ENCODE measurements at places on chromosomes 3 and 15. TPM values are rescaled to one million over a fixed set of nuclear protein-coding genes. Genes with fewer than 3 reads are reported as not detected.

ZDHHC23 gene
- 0.47 TPM for polyA plus RNA-seq

DAPK2 gene
- not detected for polyA plus RNA-seq

MORC1 gene
- polyA plus RNA-seq: not detected

OXTR gene
- not detected for polyA plus RNA-seq

TF gene
- not detected for polyA plus RNA-seq

CCRL2 gene
- 0.34 TPM for polyA plus RNA-seq

SNTN gene
- not detected for polyA plus RNA-seq

HIGD2B gene
- polyA plus RNA-seq: not detected

RTP4 gene
- polyA plus RNA-seq: 13.3 TPM

- DNase-seq: no peak
Observed at GRCh38 chr15:77567202-77567601, 65.5 kb downstream of the LINGO1 start.

DNA sequence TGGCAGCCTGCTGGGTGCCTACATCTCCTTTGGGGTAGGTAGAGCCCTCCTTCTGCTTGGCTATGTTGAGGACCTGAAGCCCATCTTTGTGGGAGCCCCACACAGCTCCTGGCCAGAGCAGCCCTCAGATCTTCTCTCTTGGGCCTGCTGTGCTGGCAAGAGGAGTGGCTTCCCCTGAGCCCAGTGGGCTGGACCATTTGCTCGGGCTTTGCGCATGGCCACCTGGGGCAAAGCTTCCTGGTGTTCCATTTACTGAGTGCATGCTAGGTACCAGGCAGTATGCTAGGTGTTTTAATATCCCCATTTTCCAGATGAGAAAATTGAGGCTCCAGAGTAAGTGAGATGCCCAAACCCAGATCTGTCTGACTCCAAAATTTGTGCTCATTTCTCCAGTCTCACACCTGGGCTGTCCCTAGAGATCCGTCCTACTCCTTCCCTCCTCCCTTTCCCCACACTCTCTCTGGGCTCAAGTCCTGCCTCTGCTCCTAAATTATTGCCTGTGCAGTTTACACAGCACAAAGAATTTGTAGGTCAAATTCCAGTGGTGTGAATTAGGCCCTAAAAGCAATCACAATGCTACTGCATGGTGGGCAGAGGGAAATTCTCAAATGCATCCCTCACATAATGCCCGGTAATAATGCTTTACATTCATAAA lies 39.7 kb downstream of the SLC28A1 start:
- no peak for DNase-seq

DNA sequence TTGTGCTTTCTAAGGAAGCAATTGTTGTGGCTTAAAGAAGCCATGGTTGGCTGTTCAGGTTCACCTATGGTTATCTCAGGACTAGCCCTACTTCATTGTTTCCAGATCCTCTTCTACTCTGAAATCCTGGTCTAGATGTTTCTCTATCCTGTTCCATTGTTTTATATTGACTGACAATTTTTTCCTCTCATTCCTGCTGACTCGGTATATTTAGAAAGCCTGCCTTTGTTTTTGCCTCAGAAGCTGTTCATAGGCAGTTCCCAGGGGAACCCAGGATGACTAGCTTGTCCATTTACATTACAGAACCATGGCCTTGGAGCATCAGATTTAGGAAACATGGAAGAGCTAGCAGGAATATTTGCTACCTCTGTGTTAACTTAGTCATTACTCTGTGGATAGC lies 64.0 kb downstream of the SLC9C1 start:
- DNase-seq: no peak

DNA sequence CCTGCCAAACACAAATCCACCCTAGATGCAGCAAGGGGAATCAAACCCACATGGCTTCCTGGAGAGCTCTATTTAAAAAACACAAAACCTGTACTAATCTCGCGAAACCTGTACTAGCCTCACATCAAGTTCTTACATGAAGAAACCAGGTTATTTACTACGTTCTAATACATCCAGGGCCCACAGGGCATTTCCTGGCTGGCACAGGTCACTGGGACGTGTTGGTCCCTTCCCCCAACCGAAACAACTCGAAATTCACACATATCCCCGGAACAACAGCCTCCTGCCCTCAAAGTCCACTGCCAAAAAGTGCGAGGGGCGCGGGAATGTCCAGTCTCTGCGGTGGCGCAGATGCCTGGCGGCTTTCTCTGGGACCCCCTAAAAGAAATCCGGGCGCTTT lies 955 bp downstream of the CDCP1 start:
- no peak for DNase-seq

GRCh38 chr3:179735321-179735720 lies 82.5 kb downstream of the USP13 start:
- DNase-seq: no peak
